Natural killer cell treated with Interleukin-12 subunit alpha and Interleukin-12 subunit beta and Interleukin-15 and Interleukin-18, amount 100 ng/mL, for 72 hours (primary cell): ENCODE measurements at places on chromosomes 6 and 20. TPM values are rescaled to one million over a fixed set of nuclear protein-coding genes. Genes with fewer than 3 reads are reported as not detected.

DNA sequence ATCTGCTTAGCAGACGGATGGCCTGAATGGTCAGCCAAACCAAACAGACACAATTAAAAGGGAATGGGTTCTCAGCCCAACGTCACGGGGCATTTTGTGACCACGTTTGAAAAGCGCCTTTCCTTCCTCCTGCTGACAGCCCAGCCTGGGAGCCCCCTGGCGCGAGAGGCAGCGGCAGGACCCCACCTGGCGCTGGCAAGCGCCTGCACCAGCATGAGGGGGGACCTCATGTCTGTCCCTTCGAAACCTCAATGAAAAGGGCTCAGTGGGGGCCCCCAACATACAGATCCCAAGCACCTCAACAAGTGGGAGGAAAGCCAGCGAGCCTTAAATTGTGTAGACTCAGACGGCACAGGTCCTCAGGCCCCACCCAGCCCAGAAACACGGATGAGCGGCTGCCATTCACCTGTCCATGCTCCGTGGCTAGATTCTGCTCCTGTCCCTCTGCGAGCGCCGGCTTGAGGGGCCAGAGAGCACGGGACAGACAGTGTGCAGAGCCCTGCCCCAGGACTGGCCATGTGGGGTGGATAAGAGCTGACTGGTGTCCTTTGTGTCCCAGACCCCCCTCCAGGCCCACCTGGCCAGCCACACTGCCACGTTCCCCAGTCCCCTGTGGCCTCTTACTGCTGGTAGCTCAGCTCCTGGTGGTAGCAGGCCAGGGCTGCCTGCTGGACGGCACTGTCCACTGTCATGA is 87.6 kb downstream of the NINL start:
- DNase-seq = no peak

- DNase-seq = no peak
These were observed 338 bp downstream of the E2F3 start for GRCh38 chr6:20402092-20402341.

- no peak for DNase-seq
These were observed 153.3 kb downstream of the PKHD1 start for GRCh38 chr6:51934098-51934497.

DNA sequence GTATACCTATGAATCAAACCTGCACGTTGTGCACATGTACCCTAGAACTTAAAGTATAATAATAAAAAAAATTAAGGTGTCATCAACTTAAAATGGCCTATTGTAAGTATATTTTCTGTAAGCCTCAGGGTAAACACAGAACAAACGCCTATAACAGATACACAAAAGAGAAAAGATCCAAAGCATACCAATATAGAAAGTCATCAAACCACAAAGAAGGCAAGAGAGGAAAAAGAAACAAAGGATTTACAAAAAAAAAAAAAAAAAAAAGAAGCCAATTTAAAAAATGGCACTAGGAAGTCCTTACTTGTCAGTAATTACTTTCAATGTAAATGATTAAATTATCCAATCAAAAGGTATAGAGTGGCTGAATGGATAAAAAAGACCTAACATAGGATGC is 24.6 kb upstream of the ASF1A start:
- no peak for DNase-seq

DNA sequence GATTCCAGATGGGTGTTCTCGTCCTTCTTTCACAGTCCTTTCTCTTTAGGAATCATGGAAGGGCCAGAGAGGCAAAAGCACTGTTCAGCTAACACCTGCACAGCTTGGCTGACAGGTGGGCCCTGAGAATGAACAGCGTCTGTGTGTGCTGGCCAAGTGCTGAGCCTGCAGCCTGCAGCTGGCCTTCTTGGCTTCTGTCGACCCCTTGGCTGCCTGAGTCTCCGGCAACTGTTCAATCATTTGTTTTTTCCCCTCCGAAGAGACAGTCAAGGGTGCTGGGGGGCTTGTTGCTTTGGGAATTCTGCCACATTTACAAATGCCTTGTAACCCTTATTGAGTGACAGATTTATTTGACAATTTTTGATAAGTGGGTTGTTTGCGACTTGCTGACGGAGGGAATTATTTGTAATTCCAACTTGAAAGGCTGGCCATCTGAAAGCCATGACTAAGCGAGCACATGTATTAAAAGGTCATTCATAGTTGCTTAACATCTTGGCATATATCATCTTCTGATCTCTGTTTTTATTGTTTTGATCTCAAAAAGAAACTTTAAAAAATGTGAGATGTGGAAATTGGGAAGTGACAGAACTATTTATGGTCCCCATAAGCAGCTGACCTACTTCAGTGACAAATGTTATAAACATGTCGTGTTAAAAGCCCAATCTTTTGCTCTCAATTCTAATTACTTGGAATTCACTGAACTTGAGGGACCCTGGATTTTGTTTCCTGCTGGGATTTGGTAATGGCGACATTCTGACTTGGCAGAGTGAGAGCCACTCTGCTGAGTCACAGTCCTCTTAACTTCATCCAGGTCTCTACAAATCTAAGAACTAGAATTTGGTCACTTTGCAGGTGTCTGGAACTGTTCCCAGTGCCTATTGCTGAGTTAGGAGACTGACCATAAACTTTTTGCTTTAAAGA is 41.9 kb upstream of the FERMT1 start:
- DNase-seq = no peak

DNA sequence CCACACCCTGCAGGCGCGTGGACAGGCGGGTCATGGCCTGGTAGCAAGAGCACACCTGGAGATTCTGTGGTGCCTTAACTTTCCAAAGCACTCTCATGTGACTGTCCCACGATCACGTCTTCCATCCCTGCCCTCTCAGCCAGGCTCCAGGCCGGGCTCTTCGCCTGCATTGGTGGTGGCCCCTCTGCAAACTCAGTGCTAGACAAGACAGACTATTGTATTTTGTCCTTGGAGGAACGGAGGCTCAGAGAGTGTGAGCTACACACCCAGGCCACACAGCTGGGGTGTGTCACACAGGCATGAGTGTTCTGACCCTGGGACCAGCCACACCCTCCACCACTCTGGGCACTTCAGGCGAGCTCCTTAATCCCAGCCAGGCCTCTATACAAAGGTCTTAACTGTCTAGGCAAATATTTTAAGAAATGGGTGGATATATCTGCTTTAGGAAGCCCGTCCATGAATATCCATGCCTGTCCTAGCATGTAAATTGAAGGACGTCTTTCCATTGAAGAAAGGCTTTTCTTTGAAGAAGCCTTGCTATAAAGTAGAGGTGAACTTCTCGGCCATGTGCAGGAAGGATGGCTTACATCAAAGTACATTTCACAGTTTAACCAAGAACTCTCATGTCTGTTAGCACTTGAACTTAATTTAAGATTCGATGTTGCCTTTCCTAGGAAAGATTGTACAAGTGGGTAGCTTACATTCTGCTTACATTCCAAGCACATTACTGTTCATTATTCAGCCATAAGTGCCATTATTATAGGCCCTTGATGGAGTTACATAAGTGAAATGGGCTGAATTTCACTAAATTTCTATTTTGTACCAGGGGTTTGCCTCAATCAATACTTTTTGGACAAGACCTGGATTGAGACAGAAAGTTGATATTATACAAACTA is 263.9 kb downstream of the DLL1 start:
- DNase-seq = no peak

DNA sequence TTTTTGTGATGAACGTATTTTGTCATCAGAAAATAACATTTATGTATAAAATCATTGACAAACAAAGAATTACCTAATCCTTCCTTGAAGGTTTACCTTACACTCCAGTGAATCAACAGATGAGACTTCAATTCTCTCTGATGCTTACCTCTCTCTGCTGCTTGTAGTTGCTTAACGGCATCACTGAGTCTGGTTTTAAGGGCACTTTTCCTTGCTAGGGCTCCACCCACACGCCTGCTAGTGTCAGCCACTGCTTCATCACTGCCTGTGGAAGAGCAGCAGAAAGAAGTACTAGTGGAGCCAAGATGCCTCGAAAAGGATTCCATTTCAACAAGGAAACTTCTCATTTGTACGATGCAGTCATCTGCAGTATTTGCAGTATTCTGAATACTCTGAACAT is 63.0 kb downstream of the FAM229B start:
- DNase-seq = no peak

DNA sequence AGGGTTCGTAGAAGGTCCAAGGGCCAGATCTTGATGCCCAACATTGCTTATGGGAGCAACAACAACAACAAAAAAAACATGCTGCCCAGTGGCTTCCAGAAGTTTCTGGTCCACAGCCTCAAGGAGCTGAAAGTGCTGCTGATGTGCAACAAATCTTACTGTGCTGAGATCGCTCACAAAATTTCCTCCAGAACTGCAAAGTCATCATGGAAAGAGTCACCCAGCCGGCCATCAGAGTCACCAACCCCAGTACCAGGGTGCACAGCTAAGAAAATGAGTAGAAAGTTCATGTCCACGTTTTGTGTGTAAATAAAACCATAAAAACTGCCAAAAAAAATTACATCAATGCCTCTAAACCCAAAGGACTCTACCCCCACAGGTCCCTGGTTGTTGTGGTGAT is 3.8 kb downstream of the HLA-DPB1 start:
- no peak for DNase-seq

- no peak for DNase-seq
These were observed 103.2 kb downstream of the ARMC2 start for GRCh38 chr6:108951351-108951953.

- DNase-seq = no peak
These were observed 1157.7 kb upstream of the MAP3K7 start for GRCh38 chr6:91744566-91744965.

- DNase-seq = no peak
These were observed 302.0 kb upstream of the PLCB4 start for GRCh38 chr20:8766868-8767390.

GRCh38 chr6:161276605-161277155 is 2.8 kb upstream of the AGPAT4 start:
- no peak for DNase-seq

- DNase-seq = no peak
These were observed 9.6 kb downstream of the C20orf203 start for GRCh38 chr20:32664012-32664677.

DNA sequence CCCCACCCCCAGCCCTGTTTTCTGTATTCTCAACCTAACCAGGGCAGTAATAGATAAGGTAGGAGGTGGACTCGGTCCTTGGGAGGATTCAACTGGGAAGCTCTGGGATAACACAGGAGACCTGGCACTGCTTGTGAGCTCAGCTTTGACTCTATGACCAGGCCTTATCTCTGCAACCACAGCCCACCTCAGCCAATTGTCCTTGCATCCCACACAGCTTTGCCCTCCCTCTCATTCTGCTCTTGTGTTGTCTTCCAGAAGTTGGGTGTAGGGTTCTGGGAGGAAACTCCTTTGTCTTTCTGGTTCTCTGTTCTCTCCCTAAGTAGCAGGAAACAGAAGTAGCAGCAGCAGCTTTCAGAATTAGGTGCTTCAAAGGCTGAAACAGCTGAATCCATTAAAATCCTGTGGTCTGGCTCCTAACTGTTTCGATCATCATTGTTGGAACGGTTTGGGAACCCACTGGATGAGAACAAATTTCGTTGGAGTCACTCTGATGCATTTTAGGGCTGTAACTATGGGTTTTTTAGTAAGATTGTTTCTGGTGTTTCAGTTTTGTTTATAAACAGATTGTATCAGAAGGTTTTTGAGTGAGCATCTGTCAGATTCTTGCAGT is 32.4 kb upstream of the SNX9 start:
- DNase-seq = no peak

GRCh38 chr6:127554435-127555006 is 22.5 kb upstream of the C6orf58 start:
- DNase-seq = no peak

SAMD3 gene
- 14.6 TPM for total RNA-seq

POM121L2 gene
- not detected for total RNA-seq

TULP1 gene
- total RNA-seq = not detected
